ENCODE measurements at places on chromosomes 2 and 18.

GRCh38 chr2:208134928-208135586 lies 5.4 kb upstream of the CRYGC start:
- DNase-seq: no peak

DNA sequence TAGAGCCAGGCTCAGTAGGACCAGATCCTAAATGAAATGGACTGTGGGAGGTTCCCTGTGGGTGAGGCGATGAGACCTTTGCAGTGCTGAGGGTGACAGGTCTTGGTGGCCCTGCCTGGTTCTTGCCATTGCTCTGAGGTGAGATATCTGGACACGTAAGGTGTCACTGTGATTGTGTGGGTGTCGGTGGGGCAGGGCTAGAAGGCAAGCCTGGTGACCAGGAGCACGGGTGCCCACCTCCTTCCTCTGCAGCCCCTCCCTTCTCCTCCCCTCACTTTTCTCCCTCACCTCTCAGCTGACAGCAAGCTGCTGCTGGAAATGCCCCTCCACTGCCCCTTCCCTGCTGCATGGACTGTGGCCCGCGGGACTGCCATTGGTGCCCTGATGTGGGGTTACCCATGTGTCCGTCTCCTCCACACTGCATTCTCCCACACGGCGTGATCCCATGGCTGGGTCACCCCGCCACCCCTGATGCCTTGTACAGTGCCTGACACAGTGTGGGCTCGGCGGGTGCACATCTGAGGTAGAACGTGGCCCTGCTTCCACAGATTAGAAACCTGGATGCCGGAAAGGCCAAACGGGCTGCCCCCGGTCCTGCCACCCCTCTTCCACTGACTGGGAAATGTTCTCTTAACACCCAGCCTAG lies 55.6 kb upstream of the FOSL2 start:
- no peak for DNase-seq

DNA sequence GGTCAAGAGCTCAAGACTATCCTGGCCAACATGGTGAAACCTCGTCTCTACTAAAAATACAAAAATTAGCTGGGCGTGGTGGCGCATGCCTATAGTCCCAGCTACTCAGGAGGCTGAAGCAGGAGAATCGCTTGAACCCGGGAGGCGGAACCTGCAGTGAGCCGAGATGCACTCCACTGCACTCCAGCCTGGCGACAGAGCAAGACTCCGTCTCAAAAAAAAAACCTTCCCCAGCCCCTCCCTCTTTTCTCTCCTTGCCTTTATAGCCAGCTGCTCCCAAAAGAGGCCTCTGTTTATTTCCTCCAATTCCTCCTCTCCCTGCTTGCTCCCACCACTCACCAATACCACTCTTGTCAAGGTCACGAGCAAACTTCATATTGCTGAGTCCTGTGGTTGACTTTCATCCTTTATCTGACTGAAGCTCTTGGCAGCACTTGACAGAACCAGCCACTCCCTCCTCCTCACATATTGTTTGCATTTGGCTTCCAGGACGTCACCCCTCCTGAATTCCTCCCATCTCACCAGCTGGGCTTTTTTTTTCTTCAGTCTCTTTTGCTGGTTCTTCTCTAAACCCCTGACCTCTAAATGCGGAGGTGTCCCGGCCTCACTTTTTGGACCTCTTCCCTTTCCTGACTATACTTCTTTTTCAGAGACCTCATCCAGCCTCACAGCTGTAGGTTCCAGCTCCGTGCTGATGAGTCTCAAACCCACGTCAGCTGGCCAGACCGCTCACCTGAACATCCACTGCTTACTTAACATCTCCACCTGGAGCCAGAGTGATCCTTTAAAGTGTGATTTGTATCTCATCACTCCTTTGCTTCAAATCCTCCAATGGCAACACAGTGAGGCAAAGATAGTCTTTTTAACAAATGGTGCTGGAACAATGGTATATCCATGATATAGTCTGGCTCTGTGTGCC lies 84.6 kb upstream of the CAB39 start:
- no peak for DNase-seq

DNA sequence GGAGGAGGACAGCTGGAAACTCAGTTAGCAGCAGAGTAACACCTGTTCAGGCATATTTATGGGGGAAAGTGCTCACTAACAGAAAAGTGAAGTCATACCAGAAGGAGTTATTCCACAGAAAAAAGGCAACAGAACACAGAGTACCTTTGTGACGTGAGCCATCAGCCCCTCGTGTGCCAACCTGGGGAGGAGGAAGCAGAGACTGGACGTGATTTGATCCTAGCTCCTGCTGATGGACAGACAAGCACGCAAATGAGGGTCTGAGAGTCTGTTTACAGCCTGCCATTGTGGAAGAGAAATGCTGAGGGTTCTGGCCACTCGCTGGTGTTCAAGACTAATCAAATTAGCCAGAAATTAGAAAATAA lies 120.7 kb downstream of the ZNF521 start:
- DNase-seq: no peak

DNA sequence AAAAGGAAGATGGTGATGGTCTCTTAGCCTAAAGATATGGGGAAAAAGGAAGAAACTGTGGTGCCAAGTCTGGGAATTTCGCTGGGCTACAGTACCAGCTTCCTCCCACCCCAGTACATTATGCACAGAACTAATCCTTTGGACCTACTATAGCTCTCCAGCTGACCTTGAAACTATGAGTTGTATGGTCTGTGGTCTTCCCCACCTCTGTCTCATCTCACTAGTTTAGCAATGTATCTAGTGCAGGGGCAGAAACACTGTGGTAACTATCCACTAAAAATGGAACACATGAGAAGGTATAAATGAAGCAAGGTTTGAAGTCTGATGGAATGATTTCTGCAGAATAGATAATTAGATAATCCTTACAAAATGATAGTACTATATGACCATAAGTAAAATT lies 190.4 kb upstream of the CCDC150 start:
- DNase-seq: no peak

GRCh38 chr18:9913151-9913525 lies 678 bp upstream of the VAPA start:
- no peak for DNase-seq

GRCh38 chr2:127373362-127374083 lies 14.3 kb downstream of the MAP3K2 start:
- DNase-seq: no peak
